Fibroblast of mammary gland (primary cell): ENCODE measurements at places on chromosomes 2 and 18.
A peak's percentile ranks its signal among the peaks of the same experiment; 100 is the strongest.

- DNase-seq: no peak
Measured at GRCh38 chr2:168454737-168455644, 1.1 kb upstream of the CERS6 start.

DNA sequence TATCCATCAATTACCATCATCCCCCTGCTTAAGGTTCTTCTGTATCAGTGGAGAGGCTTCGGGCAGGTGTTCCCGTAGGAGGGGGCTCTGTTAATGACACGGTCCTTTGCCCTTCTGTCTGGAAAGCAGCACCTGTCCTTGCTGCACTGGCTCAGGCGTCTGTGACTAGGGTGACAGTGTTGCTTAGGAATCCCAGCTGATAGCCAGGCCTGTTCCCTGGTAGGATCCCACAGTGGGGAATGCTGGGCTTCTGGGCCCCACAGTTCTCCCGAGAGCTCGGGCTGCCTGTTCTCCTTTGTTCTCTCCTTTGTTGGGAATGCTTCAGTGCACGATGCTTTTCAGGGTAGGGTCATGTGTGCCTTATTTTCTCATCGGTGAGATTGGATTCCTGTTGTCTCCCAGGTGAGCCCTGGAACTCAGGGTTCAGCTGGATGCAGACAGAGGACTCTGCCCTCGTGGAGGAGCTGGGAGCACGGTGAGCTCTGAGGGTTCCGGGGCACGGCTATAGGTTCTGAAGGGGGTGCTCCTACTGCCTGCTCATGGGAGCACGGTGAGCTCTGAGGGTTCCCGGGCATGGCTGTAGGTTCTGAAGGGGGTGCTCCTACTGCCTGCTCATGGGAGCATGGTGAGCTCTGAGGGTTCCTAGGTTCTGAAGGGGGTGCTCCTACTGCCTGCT is 9.6 kb downstream of the SNTG2 start:
- no peak for DNase-seq

DNA sequence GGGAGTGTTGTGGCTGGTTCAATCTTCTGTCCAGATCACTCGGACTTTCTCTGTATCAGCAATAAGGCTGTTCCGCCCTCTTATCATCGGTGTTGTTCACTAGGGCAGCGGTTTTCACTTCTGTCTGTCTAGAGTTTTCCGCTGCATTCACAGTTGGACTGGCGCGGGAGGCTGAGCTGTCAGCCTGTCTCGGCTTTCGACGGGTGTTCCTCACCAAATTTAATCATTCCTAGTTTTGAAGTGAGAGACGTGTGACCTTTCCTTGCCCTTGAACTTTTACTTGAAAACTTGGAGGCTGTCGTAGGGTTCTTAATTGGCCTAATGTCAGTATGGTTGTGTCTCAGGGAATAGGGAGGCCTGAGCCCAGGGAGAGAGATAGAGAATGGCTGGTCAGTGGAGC is 108.3 kb downstream of the NFATC1 start:
- DNase-seq: no peak

GRCh38 chr2:235498946-235499812 is 5.3 kb downstream of the AGAP1 start:
- DNase-seq: no peak

DNA sequence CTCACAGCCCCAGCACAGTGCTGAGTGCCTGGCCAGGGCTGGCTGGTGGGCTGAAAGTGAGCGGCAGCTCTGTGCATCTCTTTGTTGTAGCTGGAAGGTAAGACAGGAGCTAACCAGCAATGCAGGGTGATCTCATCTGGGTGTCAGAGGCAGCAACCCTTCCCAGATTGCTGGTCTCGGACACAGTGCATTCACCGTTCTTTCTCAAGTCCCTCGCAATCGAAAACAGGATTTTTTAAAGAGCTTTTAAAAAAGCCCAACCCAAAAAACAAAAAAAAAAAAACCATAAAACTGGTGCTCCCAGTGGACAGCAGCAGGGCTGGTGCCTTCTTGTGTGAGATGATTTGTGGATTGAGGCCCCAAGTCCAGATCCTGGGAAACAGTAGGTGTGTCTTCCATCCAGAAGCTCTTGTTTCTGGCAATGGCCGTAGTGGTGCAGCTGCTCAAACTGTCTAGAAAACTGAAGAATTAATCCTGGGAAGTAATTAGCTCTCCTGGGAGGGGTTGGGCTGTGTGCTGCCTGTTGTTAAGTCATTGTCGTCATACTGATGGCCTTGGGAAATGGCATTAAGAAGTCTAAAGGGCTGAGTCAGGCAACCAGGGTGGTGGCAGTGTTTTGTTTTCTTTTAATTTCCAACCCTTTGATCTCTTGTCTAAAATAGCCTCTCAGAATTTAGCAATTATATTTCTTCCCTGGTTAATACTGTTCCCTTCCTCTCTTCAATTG is 156.7 kb downstream of the KLHL29 start:
- DNase-seq: peak; percentile 41

DNA sequence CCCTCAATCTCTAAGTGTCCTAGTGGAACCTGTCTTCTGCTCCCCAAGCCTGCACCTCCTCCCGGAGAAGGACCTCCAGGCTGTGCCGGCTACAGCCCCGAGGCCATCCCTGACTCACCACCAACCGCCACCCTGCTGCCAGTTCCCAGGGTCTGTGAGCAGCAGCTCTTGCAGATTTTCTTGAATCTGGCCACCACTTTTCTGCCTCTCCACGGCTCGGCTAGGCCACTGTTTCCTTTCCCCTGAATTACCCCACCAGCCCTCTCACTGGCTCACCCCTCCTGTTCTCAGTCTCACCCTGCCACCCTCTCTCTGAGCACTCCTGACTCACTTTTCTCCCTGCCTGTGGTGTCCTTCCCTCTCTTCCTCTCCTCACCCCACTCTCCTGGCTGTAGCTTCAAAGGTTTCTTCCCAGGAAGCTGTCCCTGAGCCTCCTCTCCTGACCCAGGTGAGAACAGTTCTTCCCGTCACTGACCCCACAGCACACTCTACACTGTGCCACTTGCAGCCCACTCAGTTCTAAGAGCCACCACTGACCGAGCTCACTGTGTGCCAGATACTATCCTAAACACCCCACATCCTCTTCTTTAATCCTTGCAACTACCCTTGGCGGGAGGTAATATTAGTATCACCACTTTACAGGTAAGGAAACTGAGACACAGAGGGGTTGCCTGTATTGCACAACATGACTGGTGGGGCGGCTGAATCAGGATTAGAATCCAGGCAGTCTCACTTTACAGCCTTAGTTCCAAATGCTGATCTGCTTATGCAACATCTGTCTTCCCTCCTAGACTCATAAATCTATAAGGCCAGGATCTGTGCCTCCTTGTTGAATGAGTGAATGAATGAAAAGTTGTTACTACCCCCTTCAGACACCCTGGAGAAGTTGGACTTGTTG is 111.6 kb downstream of the SMAD7 start:
- DNase-seq: peak; percentile 82

GRCh38 chr2:174051741-174052583 is 86.8 kb upstream of the SP3 start:
- DNase-seq: peak; percentile 56

DNA sequence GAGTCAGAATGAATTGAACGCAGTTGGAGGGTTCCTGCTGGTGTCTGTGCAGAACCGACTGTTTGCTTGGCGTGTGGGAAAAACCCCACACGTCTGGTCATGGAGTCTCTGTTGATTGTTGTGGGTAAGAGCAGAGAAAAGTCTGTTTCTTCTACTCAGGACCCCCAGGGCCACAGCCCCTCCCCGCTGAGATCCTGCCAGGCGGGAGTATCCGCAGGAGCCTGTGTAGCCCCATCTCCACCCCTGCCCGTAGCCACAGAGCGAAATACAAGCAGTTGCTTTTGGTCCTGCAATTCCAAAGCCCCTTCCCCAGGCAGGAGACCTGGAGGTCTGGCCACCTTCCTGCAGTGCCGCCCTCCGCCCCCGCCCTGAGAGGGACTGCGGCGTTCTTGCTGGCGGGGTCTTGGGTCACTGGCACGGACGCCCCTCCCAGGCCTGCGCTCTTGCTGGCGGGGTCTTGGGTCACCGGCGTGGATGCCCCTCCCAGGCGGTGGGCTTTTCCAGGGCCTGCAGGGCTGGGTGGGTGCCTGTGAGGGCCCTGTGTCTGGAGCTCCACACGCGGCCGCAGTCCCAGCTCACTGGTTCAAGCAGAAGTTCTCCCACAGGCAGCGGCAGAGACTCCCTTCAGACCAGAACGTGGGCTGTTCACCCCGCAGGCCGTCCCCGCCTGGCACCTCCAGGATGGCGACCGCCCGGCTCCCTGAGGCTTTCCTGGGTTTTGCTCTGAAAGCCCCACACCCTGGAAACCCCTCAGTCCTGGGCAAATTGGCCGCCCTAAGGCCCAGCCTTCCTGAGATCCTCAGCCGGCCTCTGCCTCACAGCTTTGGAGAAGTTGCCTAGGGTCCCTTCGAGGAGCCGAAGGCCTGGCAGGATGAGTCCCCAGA is 76.0 kb upstream of the CTDP1 start:
- no peak for DNase-seq

DNA sequence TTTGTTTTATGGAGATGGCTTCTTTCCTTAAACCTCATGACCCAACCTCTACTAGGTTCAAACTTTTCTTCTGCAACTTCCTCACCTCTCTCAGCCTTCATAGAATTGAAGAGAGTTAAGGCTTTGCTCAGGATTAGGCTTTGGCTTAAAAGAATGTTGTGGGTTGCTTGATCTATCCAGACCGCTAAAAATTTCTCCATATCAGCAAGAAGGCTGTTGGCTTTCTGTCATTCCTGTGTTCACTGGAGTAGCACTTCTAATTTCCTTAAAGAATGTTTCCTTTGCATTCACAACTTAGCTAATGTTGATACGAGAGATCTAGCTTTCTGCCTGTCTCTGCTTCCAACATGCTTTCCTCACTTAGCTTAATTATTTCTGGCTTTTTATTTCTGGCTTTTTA is 58.1 kb upstream of the KYNU start:
- no peak for DNase-seq

GRCh38 chr2:239245872-239246721 is 154.7 kb downstream of the HDAC4 start:
- DNase-seq: no peak

- no peak for DNase-seq
Measured at GRCh38 chr2:106280722-106281446, 86.8 kb upstream of the UXS1 start.

GRCh38 chr2:7646661-7647060 is 729.4 kb downstream of the RNF144A start:
- no peak for DNase-seq

- no peak for DNase-seq
Measured at GRCh38 chr2:47695800-47696477, 87.0 kb upstream of the MSH6 start.

DNA sequence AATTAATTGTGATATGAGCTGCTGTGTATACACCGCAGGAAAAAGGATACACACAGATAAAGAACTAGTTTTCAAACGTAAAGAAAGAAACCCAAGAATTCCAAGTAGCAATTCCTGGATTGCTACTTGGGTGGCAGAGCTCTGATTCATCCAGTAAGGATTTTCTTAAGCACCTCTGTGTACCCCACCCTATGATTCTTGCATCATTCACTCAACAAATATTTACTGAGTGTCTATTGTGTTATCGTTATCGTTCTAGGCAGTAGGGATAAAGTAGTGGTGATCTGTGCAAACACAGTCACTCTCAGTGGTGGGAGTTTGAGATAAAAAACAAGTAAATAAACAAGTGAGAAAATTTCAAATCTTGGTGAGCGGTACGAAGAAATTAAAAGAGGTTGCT is 4.9 kb upstream of the TMEM200C start:
- DNase-seq: no peak

GRCh38 chr18:49878567-49879270 is 65.4 kb upstream of the ACAA2 start:
- DNase-seq: peak; percentile 61

DNA sequence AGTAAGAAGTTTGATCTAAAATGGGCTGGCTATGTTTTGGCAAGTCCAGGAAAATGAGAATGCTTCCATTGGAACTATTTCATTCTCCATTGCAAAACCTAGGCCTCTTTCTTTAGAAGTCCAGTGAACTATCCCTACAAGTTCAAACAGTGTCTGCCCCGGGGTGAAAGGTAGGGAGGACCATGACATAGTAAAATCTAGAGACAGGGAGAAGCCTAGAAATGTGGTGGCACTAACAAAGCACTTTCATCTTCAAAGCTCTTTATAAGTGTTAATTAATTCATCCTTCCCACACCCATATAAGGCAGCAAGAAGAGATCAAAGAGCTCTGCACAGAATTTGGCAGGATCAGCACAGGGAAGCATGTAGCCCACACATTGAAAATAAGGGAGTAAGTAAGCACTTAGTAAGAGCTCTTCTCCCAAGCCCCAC is 214.5 kb downstream of the IRS1 start:
- DNase-seq: no peak
